Substantia nigra (tissue), 51 donors: ENCODE measurements at places on chromosomes 2 and 18.

DNA sequence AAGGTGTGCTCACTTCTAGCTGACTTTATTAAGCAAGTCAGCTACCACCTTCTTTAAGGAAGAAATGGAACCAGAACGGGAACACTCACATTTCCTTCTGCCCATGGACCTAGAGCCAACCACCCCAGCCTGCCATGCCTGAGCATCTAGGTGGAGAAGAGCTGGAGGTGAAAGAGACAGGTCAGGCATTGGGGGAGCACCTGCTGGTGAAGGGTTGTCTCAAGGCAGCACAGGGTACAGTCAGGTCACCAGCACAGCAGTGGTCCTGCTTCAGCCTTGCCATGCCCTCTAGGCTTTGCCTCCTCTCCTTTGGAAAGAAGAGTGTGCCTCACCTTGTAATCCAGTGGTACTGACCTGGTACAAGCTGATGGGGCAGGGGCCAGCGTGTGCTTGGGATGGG lies 107.9 kb downstream of the KCNF1 start:
- DNase-seq, result no peak

DNA sequence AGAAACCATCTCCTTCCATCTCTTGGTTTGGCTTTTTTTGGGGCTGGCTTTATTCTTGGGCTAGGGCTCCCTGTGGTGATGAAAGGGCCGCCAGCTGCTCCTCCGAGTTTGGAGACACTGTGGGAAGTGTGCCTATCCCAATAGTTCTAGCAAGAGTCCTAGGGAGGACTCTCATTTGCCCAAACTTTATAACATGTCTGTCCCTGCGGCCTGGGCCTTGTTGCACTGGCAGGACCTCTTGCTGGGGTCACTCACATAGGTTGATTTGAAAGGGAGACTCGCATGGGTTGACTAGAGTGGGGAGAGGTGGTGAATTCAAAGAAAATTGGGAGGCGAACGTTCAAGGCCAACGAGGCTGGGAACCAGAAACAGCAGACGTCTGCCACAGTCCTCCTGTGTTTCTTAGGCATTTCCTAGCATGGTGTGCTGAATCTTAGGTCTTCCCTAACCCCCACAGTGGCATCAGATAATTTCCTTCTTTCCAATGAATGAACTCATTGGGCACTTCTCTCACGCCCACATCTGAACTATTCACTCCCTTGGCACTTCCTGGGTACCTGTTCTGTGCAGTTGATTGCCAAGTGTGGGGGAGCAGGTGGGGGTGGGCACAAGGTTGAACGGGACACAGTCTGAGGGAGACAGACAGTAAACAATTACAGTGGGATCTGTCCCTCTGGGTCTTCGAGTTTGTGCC lies 26.8 kb downstream of the NIFK start:
- DNase-seq, result no peak

DNA sequence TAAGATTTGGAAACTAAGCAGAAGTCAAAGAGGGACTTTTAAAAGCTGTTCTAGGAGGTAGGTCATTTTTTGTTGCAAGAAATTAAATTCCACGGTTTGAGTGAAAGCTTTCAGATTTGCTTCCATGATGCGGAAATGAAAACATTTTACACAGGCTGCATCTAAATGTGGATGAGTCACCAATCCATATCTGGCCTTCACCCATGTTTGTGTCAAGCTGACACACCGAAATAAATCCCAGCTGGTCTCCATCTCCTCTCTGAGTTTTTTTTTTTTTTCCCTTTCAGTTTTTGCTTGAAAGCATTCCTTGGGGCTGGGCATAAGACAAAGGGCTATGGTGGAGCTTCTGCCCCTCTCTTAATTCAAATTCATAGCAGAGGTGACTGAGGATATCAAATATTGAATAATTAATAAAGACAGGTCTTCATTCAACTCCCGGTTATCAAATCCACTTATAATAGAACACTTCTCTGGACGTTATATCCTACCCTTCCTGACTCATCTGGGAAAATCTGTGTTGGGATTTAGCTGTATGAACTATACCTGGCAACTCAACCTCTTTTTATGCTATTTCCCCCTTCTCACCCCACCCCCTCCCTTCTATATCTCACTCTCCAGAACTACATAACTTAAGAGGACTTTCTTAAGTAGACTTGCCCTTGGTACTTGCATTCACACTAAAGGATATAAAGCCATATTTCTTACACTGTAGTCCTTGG lies 558.3 kb upstream of the GCFC2 start:
- DNase-seq, result no peak

DNA sequence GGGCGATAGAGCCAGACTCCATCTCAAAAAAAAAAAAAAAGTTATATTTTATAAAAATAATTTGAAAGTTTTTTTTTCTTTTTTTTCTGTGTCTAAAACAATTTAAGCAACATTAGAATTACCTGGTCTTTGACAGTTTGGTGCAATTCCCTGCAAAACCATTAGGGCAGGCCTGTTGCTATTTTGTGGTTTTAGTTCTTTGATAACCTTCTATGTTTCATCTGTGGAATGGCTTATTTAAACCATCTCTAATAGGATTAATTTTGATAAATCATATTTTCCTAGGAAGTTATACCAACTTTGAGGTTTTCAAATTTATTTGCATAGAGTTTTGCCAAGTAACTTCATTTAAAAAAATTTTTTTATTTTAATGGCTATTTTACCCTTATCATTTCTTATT lies 141.2 kb upstream of the TWIST2 start:
- DNase-seq, result no peak

GRCh38 chr2:198167346-198167745 lies 363.0 kb downstream of the PLCL1 start:
- no peak for DNase-seq

GRCh38 chr2:47134386-47135090 lies 20.6 kb downstream of the STPG4 start:
- DNase-seq, result no peak

DNA sequence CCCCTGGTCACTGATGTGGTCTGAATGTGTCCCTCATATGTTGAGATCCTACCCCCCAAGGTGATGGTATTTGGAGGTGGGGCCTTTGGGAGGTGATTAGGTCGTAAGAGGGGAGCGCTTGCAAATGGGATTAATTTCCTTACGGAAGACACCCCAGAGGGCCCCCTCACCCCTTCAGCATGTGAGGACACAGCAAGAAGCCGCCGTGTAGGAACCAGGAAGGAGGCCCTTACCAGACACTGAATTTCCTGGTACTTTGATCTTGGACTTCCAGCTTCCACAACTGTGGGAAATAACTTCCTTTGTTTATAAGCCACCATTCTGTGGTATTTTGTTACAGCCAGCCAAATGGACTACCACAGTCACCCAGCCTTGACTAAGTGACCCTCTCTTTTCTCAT lies 35.9 kb downstream of the NCK2 start:
- DNase-seq, result no peak
